ENCODE measurements at places on chromosomes 12 and 14.

DNA sequence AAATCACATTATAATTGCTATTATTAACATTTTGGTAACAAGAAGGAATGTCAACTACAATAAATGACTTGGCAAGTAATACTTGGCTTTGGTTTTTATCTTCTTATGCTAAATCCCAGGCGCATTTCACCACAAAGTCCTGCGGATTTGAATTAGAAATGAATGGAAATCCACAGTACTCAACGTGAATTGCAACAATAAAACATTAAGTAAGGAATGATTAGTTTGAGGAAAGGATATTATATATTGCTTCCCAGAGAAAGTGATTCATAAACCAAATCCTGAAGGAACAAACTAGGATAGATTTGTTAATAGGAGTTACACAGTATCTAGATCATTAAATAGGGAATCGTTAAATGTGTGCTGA is 1089.7 kb downstream of the TRHDE start:
- DNase-seq: no peak

- DNase-seq: no peak
Measured at GRCh38 chr12:26135010-26135420, 10.2 kb upstream of the BHLHE41 start.

- no peak for DNase-seq
Measured at GRCh38 chr12:10469701-10470100, 16.5 kb upstream of the KLRC1 start.

DNA sequence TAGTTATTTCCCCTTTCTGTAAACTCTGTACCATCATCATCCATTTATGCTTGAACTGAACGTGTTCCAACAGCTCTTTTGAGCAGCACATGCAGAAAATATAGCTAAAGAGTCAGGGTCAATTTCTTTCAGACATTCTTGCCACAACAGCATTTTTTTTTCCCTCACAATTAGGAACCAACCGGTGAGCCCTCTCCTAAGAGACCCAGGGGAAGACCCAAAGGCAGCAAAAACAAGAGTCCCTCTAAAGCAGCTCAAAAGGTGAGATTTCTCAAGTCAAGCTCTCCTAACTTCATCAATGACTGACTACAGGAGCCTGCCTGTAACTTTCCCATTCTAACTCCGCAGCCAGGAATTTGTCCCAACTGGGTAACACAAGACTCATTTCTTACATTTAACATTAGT is 3.5 kb downstream of the HMGA2 start:
- no peak for DNase-seq

DNA sequence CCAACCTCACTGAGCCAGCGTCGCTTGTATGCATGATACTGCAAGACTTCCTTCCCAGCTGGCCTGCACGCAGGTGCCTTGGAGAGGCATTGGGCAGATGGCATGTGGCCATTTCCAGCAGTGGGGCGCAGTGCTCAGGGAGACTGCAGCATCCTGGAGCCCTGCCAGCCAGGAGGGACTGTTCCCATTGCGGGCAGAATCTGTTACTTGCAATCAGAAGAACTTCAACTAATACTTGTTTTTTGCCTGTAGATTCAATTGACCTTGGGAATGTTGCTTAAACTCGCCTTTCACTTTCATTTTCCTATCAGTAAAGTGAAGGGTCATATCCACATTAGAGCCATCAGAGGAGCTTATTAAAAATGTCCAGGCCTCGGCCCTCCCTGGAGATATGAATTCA is 29.8 kb downstream of the ANKRD9 start:
- DNase-seq: no peak

DNA sequence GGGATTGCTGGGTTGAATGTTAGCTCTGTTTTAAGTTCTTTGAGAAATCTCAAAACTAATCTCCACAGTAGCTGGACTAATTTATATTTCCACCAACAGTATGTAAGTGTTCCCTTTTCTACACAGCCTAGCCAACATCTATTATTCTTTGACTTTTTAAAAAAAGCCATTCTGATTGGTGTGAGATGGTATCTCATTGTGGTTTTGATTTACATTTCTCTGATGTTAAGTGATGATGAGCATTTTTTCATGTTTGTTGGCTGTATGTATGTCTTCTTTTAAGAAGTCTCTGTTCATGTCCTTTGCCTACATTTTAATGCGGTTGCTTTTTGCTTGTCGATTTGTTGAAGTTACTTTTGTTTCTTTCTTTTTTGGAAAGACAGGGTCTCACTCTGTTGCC is 301.1 kb upstream of the OR4E1 start:
- no peak for DNase-seq

GRCh38 chr12:28814246-28814645 is 334.8 kb upstream of the FAR2 start:
- DNase-seq: no peak

GRCh38 chr12:58873496-58873895 is 46.8 kb downstream of the LRIG3 start:
- no peak for DNase-seq

DNA sequence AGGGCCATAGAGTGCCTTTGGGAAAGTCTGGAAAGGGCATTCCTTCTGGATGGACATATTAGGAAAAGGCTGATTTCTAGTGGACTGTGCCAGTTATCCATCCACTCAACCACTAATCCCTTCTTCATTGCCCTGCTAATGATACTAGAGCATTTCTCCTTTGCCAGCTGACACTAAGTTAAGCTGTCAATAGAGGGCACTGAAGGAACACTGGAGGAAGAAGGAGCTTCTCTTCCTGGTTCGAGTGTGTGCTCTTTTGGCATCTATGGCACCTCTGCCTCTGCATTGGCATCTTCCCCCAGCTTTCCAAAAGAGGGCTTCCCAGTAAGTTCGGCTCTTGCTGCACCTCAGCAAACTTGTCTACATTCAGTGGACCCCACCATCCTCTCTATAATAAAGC is 165.4 kb downstream of the DERA start:
- no peak for DNase-seq

GRCh38 chr12:1851151-1851701 is 30.9 kb downstream of the LRTM2 start:
- no peak for DNase-seq

GRCh38 chr12:52648012-52648550 is 3.9 kb downstream of the KRT2 start:
- no peak for DNase-seq

DNA sequence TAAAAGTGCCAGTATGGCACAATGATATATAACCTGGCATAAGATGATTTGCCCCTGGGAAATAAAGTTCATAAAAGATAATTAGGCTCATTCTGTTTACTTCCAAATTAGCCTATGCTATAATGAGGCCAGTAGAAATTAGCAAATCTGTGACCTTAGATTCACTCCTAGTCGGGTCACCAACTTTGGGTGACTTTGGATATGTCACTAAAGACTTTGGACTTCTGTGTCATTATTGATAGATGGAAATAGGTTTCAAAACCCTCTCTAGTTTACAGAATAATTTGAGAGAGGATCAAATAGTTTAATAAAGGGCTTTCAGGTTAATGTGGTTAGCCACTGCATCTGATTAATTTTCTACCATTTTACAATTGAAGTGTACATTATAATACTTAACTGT is 1869.3 kb upstream of the FLRT2 start:
- no peak for DNase-seq

GRCh38 chr12:22766911-22767420 is 142.0 kb downstream of the ETNK1 start:
- DNase-seq: no peak

- DNase-seq: no peak
Measured at GRCh38 chr12:90106568-90106967, 397.9 kb upstream of the ATP2B1 start.

GRCh38 chr14:34018564-34019244 is 67.8 kb upstream of the EGLN3 start:
- DNase-seq: no peak

GRCh38 chr12:64186789-64187188 is 35.3 kb downstream of the KICS2 start:
- DNase-seq: no peak

DNA sequence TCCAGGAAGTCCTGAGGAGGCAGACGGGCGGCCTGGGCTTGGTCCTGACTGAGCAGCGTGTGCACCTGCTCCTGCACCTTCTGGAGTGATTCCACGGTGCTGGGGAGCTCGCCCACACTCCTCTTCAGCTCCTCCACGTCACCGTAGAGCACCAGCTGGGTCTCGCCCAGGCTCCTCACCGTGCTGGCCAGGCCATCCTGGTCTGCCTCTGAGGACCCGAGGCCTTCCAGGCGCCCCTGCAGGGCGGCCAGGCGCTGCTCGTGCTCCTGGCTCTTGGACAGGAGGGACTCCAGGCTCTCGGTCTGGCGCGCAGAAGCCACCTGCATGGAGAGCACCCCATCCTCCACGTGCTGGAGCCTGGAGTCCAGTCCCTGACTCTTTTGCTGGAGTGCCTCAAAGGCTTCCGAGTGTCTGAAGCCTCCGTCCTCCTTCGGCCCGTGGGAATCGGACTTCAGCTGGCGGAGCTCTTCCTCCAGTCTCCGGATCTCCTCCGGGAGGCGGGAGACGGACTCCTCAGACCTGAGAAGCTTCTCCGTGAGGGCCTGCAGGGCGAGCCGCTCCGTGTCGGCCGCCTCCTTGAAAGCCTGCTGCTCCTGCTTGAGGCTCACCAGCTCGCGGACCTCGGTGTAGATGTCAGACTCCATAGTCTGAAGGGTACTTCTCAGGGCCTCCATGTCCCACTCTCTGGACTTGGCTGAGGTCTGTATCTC is 8.4 kb downstream of the CKAP4 start:
- DNase-seq: no peak

GRCh38 chr12:53747095-53747494 is 4.7 kb downstream of the CISTR start:
- no peak for DNase-seq

DNA sequence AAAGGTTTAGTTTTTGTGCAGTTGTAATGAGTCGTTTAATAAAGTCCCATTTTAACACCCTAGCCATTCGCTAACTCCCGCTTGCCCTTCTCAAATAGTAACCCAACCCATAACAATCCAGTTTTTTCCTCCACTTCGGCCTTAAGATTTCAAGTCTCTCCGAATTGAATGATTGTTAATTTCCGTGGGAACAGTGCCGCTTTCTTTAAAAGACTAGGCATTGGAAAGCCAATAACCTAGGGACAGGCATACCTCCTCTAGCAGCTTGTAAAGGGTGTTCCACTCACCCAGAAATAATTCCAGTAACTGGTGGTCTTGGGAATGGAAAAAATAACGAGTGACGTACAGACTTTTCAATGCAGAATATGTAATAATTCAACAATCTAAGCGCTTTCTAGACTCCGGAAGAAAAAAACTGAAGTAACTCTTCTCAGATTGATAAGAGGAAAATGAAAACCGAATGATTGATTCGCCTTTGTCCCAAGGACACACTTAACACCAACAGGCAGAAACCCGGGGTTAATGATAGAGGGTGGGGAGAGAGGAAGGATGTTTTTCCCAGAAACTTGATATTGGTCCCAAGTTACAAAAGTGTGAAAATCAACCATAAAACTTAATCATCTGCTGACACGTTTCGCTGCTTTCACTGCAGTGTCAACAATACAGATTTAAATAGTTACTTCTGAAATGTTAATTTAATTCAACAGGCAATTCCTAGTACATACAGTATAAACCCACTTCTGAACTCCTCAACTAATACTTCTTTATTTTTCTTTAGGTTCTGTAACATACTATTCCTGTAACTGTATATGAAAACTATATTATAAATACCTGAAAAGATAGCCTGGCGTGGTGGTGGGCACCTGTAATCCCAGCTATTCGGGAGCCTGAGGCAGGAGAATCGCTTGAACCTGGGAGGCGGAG is 1.0 kb upstream of the SINHCAF start:
- DNase-seq: no peak

- DNase-seq: no peak
Measured at GRCh38 chr12:72264548-72265175, 7.5 kb upstream of the TRHDE start.

DNA sequence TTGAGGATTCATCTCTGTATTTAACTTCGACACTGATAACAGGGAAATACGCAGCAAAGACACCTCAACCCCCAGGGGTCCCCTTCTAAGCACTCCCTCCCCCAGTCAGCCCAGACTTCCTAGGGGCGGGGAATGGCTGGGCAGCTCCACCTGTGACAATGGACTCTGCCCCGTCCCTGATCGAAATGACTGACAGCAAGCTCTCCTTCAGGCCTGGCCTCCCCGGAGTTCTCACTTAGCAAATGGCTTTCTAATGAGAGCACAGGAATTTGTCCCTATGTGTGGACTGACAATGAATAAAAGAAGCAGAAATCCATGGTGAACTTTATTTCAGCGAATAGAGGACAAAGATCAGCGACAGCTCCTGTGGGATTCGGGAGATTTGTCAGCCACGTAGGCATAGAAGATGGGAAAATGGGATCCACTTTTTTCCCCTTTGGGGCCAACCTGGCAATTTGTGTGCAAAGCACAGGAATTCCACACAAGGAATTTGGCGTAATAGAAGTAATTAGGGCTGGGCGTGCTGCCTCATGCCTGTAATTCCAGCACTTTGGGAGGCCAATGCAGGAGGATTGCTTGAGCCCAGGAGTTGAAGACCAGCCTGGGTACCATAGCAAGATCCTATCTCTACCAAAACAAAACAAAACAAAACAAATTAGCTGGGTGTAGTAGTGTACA is 63.8 kb downstream of the TNFAIP2 start:
- DNase-seq: no peak

DNA sequence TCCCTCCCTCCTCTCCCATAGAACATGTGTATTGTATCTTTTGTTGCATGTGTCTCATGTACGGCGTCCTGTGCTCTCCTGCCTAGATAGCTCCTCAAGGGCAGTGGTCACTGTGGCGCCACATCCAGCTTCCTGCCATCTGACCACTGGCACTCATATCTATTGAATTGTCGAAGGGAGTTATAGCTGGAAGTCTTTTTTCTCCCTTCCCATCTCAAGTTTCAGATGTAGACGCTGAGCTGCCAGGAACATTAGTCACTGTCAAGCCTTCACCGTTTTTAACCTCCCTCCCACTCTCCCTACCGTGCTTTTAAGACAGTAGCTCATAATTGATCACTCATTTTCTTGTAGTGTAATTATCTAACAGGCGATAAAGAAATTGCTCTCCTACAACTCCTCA is 33.0 kb downstream of the MTHFD1 start:
- DNase-seq: no peak

DNA sequence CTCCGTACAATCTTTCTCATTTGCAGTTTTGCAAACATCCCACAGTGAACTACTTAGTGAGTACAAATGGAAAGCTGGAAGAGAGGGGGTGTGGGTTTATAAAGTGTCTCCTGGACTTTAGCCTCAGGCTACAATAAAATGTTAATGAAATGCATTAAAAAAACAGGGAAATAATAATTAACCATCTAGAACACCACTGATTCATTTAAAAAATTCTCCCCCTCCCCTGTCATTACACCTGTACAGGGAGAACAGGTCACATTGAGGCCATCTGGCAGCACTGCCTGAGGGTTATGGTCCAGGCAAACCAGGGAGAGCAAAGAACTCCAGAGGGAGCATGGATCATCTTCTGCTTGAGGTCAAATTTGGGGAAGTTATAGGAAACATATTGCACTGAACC is 96.3 kb downstream of the TSPAN8 start:
- no peak for DNase-seq

- DNase-seq: no peak
Measured at GRCh38 chr14:88321692-88322503, 1.2 kb downstream of the KCNK10 start.

GRCh38 chr14:58107041-58107440 is 45.0 kb downstream of the ARMH4 start:
- DNase-seq: no peak

GRCh38 chr14:99518441-99519346 is 37.5 kb downstream of the CCNK start:
- peak; percentile 80 for DNase-seq

- DNase-seq: no peak
Measured at GRCh38 chr14:89845346-89845745, 109.2 kb downstream of the EFCAB11 start.

- DNase-seq: no peak
Measured at GRCh38 chr12:116125084-116125483, 152.4 kb downstream of the MED13L start.

- no peak for DNase-seq
Measured at GRCh38 chr14:32808644-32809043, 130.0 kb upstream of the NPAS3 start.
